Activated CD8-positive, alpha-beta memory T cell treated with anti-CD3 and anti-CD28 coated beads, Interleukin-2, amount 50 U/mL, for 48 hours (primary cell): ENCODE measurements at places on chromosomes 3 and 15.

DNA sequence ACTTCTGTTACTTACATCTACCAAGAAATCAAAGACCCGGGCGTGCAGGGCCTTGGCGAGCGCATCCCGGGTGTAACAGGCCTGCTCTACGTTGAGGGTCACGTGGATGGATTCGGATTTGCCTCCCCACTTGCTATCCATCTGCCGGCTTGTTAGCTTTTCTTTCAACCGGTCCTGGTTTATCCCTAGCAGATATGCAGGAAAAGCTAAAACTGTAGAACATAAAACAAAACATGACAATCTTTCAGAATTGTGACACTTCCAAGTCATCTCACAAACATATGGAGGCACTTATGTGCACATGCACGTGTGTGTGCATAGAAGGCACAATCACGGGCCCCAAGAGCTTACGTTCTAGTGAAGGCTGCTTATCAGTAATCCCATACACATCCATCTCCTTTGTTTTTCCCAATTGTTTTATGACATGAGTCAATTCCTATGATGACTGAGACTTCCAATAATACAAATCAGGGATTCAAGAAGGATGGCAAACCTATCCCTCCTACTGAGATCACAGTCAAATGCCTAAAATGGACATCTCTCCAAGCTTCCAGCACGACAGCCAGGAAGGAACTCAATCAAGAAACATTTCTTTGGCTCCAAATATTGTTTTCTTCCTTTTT lies 11.3 kb downstream of the LDHAL6B start:
- DNase-seq: no peak

- DNase-seq: no peak
Observed at GRCh38 chr3:20575146-20575545, 389.1 kb upstream of the SGO1 start.

GRCh38 chr3:155382396-155383042 lies 89.0 kb upstream of the STRIT1 start:
- DNase-seq: peak; percentile 59

GRCh38 chr3:126982471-126983175 lies at the start of gene PLXNA1:
Gene PLXNA1 (plus strand): TSS chr3:126983115. CDS start chr3:126988594, 5,479 bp downstream.
- peak; percentile 91 for DNase-seq

DNA sequence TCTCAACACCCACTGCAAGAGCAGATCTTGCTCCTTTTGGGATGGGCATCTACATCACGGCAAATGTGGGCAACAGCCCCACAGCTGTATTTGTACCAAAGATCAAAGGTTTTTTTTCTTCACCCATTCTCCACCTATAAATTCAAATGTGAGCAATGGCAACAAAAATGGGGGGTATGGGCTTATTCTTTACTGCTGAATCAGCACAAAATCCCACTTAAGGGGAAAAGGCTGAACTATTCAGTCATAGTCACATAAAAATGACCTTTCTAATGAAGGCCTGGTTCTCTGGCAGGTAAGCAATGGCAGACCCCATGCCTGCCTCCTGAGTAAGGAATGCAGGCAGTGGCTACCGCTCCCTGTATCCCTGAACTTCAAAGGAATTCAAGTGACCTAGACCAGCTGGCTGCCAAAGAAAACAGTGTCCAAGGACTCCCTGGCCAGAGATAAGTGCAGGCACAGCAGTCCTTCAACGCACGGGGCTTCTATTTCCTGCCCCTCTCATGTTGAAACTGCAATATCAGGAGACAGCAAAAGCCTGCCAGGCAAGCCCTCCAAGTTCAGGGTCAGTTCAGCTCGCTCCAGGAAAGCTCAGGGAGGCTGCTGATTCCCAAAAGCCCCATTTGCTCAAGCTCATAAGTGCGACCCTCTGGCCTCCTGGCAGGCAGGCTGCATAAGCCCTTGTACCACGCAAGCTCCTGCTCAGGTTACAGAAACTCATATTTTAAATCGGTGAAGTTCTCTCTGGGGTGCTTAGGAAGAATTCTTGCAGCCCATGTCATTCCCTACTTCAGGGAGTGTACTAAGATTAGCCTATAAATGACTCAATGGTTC lies 134.1 kb downstream of the PDZRN3 start:
- DNase-seq: no peak

GRCh38 chr3:106130384-106131198 lies 261.8 kb upstream of the CBLB start:
- no peak for DNase-seq

DNA sequence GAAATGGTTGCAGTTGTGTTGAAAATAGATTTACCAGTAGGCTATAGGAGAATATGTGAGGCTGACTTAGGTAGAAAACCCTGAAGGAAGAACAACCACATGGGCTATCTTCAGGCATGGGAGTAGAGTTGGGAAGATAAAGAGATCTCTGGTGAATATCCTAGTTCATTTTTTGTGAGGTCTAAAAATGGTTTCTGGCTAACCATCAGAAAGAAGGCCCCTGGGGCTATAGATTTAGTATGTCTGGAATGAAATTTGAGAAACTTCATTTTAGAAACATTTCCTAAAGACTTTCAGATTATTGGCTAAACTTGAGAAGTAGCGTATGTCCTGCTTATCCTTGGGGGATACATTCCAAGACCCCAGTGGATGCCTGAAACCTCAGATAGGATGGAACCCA lies 148.2 kb downstream of the NAALADL2 start:
- DNase-seq: no peak

- no peak for DNase-seq
Observed at GRCh38 chr15:25912035-25912434, 48.9 kb upstream of the ATP10A start.
